ENCODE measurements at places on chromosomes 3 and 15.

- DNase-seq = no peak
Measured at GRCh38 chr3:52222319-52223221, 2.9 kb downstream of the TLR9 start.

DNA sequence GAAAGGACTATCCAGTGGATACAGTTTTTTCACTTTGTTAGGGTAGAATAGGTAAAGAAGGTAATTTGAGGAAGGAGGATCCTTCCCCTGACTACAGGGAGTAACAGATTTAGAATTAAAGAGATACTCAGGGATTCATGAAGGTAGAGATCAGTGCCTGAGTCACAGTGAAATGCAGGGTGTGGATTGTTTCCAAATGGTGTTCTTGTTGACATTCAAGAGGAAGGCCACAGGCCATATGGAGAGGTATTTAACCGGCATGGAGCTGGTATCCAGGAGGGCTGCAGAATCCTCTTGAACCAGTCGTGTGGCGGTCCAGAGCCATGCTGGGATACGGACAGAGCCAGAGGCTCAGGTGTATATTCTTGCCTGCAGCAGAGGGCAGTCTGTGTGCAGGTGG is 28.2 kb downstream of the GYG1 start:
- DNase-seq = no peak

GRCh38 chr3:172546628-172547214 is 23.5 kb upstream of the TNFSF10 start:
- DNase-seq = no peak

DNA sequence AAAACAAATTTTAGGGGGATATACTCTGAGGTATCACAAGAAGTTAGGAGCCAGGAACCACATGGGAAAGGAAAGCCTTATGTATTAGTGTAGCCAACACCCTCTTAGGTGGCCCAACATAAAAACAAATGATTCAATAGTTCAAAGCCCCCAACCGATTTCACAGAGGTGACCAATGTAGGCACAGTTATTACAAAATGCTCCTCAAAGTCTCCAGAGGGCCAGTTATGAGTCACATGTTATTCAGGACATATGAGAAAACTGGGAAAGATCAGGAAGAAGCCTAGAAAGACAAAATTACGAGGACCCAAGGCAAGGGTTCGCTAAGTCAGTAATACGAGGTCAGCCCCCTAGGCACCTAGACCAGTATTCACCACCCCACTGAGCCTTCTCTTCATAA is 29.9 kb upstream of the FBN1 start:
- no peak for DNase-seq

DNA sequence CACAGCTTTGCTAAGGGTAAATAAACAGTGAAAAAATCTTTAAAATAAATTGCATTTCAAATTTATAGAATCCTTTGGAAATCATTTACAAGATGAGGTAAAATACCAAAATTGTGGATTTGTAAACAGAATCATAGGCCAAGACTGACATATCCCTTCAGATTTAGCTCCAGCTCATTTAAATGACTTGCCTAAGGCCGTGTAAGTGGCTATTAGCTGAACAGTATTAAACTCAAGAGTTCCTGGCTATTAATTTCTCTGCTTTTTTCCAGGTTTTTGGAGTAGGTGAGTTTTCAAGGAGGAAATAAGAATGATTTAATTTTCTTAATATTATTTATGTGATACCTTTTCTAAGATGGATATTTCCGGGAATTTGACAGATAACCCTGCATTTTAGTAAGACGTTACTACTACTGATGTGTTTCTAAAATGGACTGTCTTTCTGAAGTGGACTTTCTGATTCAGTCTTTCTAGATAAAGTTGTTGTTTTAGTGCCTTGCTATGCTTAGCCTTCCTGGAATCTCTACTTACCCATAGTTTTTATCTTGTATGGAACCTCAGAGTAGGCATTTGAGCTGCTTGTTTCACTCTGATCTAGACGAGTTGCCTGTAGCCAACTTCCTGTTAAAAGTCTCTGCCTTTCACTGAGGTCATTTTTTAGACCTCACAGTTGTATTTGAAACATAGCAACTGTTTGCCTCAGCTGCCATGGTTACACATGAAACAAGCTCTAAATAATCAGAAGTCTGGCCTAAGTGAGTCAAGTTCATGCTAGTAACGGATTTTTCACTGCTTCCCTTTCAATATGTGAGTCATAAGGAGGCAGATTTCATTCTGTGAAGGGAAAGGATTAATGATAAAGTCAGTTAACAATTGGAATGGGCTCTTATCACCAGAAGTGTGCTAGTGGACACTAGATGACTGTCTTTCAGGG is 127.0 kb downstream of the KLHL25 start:
- peak; percentile 99 for DNase-seq

DNA sequence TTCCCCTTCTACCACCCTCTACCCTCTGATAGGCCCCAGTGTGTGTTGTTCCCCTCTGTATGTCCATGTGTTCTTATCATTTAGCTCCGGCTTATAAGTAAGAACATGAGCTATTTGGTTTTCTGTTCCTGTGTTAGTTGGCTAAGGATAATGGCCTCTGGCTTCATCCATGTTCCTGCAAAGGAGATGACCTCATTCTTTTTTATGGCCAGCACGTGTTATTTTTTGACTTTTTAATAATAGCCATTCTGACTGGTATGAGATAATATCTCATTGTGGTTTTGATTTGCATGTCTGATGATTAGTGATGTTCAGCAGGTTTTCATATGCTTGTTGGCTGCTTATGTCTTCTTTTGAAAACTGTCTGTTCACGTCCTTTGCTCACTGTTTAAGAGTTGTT is 63.1 kb upstream of the NPHP3 start:
- no peak for DNase-seq

Measured in cardiac fibroblast (primary cell).